H4 (cell line): ENCODE measurements at places on chromosomes 6 and 20.

GRCh38 chr20:60913298-60913697, 338.8 kb upstream of the CDH4 start:
- DNase-seq, result no peak

DNA sequence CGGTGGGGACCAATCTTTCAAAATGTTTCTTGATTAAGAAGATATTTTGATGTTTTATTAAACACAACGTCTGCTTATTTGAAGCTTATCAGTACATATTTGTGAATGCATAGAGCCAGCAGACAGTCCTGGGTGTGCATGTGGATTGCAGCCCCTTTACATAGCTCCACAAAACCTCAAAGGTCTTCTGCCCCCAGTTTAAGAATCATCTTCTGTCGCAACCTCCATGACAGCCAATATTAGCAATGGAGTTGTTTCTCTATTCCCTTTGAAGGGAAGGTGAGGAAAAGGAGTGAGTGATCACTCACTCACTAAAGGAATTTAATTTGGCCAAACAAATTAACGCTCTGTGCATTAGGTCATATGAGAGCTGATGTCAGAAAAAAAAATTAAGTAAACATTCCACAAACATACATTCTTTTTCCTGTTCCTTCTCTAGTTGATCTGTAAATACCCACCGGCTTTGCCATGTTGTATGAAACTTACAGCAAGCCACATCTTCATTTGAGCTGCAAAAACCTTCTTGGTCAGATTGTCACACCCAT, 152.9 kb downstream of the SIM1 start:
- no peak for DNase-seq

GRCh38 chr6:169168302-169168630, 85.4 kb downstream of the THBS2 start:
- DNase-seq, result peak; percentile 38

DNA sequence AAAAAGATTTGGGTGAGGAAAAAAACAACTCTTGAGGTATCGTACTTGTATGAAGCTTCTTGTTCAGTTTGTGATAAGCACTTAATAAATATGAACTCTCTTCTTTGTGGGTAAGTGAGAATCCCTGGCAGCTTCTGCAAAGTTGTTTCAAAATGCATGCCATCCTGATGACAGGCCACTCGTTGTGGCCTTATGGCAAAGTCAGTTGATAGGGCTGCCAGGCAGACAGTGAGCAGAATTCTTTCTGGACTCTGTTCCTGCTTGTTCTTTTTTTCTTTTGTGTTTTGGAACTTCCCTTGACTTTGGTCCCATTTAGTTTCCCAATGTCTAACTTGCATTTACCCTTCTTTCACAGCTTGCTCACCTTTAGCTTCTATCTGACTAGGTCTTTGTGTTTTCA, 983.5 kb upstream of the FLRT3 start:
- no peak for DNase-seq

GRCh38 chr6:13863699-13864155, 49.4 kb upstream of the MCUR1 start:
- DNase-seq, result no peak

DNA sequence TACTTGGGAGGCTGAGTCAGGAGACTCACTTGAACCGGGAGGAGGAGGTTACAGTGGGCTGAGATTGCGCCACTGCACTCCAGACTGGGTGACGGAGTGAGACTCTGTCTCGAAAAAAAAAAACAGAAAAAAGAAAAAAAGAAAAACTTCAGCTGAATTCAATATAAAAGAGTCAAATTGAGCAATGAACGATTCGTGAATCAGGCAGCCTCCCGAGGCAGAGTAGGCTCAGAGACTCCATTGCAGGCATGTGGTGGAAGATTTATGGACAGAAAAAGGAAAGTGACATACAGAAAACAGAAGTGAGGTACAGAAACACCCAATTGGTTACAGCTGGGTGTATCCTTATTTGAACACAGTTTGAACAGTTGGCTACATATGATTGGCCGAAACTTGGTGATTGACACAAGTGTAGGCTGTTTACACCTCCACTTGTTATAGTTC, 56.3 kb downstream of the HLA-DPB1 start:
- no peak for DNase-seq

GRCh38 chr6:40477246-40478126, 109.7 kb downstream of the LRFN2 start:
- DNase-seq, result peak; percentile 58

DNA sequence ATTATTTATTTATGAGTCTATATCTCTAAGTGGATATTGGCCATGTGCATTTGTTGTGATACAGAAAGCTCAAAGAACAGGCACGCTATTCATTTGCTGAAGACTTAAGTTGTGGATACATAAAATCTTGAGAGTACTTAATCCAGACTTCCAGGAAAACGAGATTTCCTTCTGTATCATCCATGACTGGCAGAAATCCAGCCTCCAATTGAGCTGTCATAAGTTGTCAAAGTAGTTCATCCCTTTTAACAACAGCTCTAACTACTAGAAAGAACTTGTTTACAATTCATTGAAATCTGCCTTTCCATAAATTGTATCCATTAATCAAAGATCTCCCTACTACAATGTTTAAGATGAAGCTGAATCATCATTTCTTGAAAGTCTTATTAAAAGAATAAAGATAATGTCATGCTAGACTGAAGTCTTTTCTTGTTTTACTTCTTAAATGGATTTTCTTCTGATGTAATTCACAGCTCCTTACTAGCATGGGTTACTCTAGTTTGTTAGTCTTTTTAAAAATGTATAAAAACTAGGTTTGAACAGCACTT, 447.3 kb upstream of the CITED2 start:
- DNase-seq, result no peak

- no peak for DNase-seq
These were observed 4.8 kb upstream of the ADGB start for GRCh38 chr6:146593986-146594385.

DNA sequence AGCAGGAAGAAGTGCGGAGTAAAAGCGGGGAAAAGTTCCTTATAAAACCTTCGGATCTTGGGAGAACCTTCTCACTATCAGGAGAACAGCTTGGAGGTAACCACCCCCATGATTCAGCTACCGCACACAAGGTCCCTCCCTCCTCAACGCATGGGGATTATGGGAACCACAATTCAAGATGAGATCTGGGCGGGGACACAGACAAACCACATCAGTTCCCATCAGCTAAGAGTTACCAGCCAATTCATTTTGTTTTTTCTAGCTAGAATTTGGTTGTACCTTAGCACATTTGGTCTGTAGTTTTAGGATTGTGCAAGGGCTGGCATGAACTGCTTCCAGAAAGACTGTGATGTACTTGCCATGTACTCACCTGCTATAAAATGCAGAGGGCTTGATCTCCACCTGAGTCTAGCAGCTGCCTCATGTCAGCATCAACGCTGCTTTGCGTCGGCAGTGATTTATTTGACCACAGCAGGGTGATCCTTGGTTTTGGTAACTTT, 94.7 kb upstream of the SLC2A12 start:
- no peak for DNase-seq

DNA sequence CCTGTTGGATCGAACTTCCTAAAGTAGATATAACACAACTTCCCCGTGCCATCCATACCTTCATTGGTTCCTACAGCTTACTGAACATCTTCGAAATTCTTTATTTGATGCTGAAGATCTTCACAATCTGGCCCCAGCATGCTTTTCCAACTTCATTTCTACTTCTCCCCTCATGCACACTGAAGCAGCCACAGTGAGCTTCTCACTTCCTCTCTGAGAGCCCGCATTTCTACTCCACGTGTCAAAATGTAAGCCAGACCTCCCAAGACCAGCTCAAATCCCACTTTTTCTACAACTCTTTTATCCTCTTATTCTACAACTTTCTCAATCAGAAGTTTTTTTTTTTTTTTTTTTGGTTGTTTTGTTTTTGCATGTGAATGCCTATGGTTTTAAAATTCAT, 254.7 kb downstream of the GMPR start:
- DNase-seq, result no peak

- no peak for DNase-seq
These were observed 12.6 kb upstream of the CARMIL1 start for GRCh38 chr6:25266456-25267100.

- DNase-seq, result no peak
These were observed 18.1 kb downstream of the C6orf132 start for GRCh38 chr6:42124223-42124836.

DNA sequence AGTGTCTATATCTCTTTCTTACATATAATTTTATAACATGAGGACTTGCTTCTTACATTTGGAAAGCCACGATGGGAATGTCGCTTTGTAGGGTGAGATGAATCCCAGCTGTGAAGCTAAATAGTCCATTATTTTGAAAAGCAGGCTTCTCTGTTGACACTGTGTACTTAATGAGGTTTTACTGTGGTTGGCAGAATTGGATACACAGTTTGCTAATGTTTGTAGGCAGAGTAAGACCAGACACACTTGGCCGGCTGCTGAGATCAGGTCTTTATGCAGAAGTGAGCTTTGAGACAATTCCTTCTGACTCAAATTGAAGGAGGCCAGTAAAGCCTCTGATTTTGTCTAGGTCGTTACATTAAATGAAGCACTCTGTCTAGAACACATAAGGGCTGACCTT, 93.0 kb downstream of the NDUFAF5 start:
- no peak for DNase-seq

DNA sequence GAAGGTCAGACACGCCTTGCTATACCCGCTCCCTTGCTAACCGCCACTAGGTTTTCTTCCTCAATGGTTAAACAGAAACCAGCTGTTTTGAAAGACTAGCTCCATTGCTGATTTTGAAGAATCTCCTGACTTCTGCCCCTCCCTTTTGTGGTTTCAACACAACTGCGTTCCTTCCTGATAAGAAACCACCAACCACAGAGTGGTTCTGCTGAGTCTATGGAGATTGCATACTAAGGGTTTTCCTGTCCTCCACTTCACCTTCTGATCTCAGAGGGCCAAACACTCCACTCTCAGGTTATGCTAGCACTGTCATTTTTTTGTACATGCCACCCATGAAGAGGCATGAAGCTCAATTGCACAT, 207.9 kb downstream of the MYLK4 start:
- DNase-seq, result peak; percentile 93

- DNase-seq, result no peak
These were observed 682.1 kb upstream of the ADGRB3 start for GRCh38 chr6:67952948-67953347.

DNA sequence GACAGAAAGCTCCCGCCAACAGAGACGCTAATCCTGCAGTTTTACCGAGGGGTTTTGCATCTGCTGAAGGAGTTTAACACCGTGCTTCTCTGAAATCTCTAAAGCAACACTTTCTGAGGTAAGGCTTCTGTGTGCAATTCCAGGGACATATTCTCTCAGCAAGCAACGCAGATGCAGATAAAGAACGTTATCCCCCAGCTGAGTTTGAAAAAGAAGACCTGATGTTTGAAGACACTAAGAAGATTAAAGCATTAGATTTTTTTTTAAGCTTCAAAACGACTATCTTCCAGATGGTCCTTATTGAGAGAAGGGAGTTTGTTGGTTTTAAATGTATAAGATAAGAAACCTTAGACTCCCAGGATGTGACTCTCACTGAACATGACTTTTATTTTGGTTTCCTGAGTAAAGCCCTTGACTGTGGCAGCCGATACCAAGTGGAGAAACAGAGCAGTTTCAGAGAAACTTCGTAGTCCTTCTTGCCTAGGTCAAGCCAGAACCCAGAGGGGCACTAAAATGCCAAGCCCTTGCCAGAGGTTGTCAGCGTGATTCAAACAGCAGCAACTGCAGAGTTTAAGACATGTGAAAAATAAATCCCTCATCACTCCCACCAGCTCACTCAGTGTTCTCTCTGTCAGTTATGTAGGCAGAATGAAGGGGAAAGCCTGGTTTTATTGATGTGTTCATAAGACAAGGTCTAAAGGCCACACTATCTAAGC, 353.3 kb upstream of the CNR1 start:
- no peak for DNase-seq

GRCh38 chr6:47934023-47934422, 152.2 kb downstream of the OPN5 start:
- no peak for DNase-seq

DNA sequence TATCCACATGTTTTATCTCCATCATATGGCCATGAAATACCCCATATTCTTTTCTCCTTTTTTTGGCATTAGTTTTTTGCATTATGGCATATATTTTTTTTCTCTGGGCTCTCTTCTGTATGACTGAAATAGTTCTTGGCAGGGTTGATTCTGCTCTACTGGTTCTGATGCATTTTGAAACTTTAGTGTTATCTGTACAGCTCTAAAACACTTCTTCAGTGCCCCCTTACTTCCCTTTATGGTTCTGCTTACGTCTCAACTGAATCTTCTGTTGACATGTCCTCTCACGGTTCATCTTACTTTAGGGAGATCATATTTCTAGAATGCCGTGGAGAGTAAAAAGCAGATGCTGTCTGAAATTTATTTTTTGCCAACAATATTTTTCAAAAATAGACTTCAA, 23.2 kb upstream of the TXNDC5 start:
- DNase-seq, result no peak

DNA sequence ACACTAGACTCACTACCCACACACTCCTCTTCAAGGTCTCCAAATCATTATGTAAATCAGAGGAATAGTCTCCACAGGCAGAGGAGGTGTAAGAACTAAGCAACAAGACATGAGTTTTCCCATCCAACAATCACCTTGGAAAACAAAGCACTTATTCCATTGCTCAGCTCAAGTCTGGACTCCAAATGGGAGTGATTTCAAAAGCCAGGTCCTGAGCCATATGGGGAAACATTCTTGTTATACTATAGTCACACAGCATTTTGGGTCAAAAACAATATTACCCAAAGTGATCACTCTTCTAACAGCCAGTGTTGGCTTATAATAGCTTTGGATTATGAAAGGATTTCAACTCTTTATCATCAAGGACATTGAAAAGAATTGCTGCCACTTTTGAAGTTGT, 3.6 kb upstream of the PRPH2 start:
- no peak for DNase-seq

DNA sequence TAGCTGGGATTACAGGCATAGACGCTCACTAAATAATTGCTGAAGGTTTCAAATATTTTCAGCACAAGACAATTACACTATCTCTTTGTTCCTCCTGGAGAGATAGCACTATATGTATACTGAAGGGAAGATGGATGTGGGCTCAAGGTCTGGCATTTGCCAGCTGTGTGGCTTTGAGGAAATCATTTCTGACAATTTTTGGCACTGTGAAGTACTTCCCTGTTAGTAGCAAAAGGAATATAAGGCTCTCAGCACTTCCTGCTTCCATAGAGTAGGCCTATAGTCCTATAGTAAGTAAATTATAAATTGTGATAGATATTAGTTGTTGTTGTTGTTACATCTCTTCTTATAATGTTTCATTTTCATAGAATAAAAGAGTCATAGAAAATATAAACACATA, 271.1 kb downstream of the SAMD5 start:
- DNase-seq, result no peak

DNA sequence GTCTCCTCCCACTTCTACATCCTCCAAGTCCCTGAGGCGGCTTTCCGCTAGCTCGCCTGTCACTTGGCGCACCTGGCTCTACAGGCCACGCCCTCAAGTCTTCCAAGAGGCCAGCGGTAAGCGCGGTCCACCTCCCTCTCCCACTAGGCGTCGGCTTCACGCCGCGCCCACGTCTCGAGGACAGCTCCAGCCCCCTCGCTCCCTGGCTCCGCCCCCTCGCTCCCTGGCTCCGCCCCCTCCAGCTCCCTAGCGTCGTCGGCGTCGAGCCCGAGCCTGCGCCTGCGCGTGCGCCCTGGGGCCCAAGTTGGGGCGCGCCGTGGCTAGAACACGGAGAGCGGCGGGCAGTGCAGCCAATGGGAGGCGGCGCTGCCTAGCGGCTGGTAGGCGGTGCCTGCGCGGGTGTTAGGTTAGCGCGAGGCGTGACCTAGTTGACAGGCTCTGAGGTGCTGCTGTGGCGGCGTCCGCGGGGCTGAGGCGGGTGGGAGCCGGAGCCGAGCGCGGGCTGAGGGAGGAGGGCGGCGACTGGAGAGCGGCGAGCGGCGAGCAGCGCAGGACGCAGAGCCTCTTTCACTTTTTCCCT, at the start of gene MACROD2:
Gene MACROD2, plus strand, starts transcription at position 431 of the 580 bp plus-strand sequence.
- peak; percentile 95 for DNase-seq

GRCh38 chr6:133769463-133769862, 119.5 kb upstream of the TCF21 start:
- DNase-seq, result no peak
